ENCODE measurements at places on chromosomes 4 and X. TPM values are rescaled to one million over a fixed set of nuclear protein-coding genes. Genes with fewer than 3 reads are reported as not detected.

- DNase-seq = no peak
These were observed 18.0 kb downstream of the CLCN4 start for GRCh38 chrX:10174810-10175209.

- DNase-seq = no peak
These were observed 1417.7 kb downstream of the ARAP2 start for GRCh38 chr4:34826660-34827059.

EDA2R gene
- polyA plus RNA-seq = 1.1 TPM

SMR3A gene
- polyA plus RNA-seq = not detected

EMCN gene
- polyA plus RNA-seq = 35.4 TPM

DNA sequence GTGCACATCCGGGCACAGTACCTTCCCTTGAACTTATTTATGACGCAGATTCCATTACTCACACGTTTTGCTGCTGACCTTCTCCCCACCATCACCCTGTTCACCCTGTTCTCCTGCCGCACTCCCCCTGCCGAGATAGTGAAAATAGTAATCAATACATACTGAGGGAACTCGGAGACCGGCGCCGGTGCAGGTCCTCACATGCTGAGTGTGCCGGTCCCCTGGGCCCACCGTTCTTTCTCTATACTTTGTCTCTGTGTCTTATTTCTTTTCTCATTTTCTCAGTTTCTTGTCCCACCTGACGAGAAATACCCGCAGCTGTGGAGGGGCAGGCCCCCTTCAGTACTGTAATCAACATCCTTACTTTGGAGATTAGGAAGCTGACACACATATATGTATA is 1337.1 kb upstream of the PABPC4L start:
- DNase-seq = no peak

DNA sequence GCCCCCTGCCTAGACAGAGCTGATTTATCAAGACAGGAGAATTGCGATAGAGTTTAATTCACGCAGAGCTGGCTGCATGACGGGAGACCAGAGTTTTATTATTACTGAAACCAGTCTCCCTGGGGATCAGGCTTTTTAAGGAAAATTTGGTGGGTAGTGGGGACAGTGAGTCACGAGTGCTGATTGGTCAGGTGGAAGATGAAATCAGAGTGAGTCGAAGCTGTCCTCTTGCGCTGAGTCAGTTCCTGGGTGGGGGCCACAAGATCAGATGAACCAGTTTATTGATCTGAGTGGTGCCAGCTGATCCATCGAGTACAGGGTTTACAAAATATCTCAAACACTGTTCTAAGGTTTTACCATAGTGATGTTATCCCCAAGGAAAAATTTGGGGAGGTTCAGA is 36.6 kb downstream of the MYOZ2 start:
- no peak for DNase-seq

GRCh38 chr4:124111922-124112321 is 600.6 kb downstream of the ANKRD50 start:
- DNase-seq = peak; percentile 75

- DNase-seq = no peak
These were observed 383.2 kb downstream of the PACRGL start for GRCh38 chr4:21083413-21083812.

- DNase-seq = no peak
These were observed 151.3 kb upstream of the NUDT6 start for GRCh38 chr4:123073650-123074049.

ART3 gene
- 3.9 TPM for polyA plus RNA-seq

DNA sequence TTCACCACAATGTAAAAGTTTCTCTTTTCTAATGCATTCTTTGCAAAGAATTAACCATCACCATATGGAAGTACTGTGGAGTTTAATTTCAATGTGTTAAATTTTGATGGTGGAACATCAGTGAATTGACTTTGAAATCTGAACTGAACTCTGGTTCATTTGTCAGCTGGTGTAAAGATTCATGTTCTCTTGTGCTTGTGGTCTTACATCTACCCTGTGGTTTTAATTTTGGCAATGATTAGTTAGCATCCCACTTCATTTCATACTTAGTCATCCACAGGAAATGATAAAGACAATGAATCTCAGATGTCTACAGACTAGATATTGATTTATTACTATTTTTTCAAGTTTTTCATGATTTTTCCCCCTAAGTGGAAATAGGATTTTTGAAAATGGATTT is 77.8 kb downstream of the GRID2 start:
- no peak for DNase-seq

LGI2 gene
- 3.0 TPM for polyA plus RNA-seq

GRCh38 chr4:17336524-17336961 is 175.3 kb downstream of the QDPR start:
- DNase-seq = no peak

DNA sequence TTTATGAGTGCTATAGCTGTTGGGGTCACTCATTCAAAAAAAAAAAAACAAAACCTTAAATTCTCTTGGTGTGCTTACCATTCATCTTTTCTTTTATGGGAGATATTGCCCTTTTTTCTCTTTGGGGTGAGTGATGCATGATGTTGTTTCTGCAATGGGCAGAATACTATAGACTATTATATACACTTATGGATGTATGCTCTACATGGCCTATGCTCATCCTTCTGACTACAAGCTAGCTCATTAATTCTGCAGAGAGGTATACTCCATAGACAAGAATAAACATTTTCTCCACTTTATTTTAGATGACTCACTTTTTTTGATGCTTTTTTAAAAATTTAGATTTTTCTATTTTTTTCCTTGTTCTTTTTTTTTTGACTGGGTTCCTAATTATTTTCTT is 160.3 kb upstream of the ANK2 start:
- no peak for DNase-seq

DNA sequence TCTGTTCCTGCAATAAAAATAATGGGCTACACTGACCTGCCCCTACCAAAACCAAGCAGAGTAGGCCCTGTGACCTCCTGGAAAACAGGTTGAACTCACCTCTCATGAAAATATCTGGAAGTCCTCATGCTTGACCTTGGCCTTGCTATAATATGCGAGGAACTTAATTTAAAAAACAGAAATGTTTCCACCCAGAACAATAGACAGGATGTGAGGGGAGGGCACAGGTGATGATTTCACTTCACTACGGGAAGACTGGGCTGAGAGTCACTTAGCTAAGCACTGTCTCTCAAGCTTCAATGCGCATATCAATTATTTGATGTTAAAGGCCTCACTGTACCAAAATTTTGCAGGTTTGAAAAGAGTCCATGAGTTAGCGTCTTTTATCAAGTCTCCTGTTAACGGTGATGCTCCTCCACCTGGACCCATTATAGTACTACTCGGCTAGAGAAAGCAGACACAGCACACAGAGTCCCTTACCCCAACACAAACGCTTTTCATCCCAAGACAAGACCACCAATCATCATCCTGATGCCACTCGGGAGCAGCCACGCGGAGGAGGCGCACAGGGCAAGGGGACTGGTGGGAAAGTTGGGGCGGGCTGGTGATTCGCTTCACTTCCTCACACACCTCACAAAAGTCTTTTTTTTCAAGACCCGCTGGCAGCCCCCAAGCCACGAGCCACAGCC is 25.9 kb downstream of the ZNF721 start:
- DNase-seq = no peak

CRMP1 gene
- polyA plus RNA-seq = 66.5 TPM

GRCh38 chr4:182067828-182068227 is 175.4 kb upstream of the TENM3 start:
- no peak for DNase-seq

NDST4 gene
- 0.27 TPM for polyA plus RNA-seq

- no peak for DNase-seq
These were observed 244.3 kb downstream of the GPAT3 start for GRCh38 chr4:83780053-83780733.
